ENCODE measurements at places on chromosomes 1 and 21. TPM values are rescaled to one million over a fixed set of nuclear protein-coding genes. Genes with fewer than 3 reads are reported as not detected.
A peak's percentile ranks its signal among the peaks of the same experiment; 100 is the strongest.

DNA sequence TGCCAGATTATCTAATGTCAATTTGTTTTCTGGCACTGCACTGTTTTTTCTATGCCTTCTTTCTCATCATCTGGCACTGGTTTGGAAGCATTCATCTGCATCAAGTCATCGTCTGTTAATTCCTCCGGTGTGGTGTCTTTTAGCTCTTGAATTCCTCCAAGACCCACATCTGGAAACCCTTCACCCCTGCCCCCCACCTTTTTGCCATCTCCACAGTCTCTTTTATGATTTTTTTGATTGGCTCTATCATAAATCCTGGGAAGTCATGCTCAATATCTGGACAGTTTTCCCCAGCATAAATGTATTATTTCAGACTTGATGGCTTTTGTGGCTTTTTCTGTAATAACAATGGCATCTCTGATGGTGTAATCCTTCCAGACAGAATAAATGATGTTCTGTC lies 10.4 kb upstream of the KCNK1 start:
- DNase-seq, result no peak

Gene RNU1-2
- polyA plus RNA-seq, result 3.2 TPM

Gene IL22RA1
- polyA plus RNA-seq, result 100 TPM

GRCh38 chr21:29376556-29376955 lies 77.8 kb downstream of the BACH1 start:
- peak; percentile 46 for DNase-seq

- DNase-seq, result no peak
Measured at GRCh38 chr21:46347203-46347550, 23.2 kb downstream of the PCNT start.

- DNase-seq, result peak; percentile 63
Measured at GRCh38 chr1:147890177-147890790, 12.3 kb upstream of the GJA8 start.

Measured in large intestine (tissue), 12 donors.